CD4-positive, alpha-beta memory T cell (primary cell): ENCODE measurements at places on chromosomes 1 and 21.

DNA sequence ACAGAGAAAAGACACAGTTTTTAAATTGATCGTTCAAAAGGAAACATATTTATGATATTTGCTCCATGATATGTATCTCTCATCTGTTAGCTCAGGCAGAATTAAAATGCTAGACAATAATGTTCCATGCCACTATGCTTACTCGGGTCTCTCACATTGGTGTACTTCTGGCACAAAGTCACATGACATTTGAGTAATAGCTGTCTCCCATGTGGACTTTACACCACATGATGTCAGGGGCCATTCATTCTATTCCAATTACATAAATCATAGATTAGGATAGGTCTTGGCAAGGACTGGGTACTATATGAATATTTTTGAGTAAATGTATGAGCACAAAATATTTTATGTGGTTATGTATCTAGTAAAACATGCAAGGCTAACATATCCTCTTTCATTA is 648.4 kb downstream of the PLA2G4A start:
- no peak for DNase-seq

DNA sequence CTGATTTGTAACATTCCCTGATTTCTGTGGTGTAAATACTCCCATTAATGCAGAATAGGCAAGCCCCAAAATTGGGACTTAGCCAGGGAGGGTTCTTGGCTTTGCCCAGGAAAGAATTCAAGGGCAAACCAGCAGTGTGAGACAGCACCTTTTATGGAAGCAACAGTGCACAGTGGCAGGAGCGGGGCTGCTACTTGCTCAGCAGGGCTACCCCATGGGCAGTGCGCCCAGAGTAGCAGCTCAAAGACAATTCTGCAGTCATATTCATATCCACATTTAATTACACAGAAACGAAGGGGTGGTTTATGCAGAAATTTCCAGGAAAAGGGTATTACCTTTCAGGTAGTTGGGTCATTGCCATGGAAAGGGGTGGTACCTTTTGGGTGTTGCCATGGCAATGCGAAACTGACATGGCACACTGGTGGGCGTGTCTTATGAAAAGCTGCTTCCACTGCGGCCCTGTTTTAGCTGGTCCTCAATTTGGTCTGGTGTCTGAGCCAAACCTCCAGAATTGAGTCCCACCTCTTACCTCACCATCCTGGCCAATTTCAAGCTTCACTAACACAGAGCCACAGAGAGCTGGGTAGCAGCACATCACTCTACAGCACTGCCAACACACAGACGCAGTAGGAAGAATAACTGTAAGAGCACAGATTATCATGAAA is 35.9 kb downstream of the FHAD1 start:
- no peak for DNase-seq

DNA sequence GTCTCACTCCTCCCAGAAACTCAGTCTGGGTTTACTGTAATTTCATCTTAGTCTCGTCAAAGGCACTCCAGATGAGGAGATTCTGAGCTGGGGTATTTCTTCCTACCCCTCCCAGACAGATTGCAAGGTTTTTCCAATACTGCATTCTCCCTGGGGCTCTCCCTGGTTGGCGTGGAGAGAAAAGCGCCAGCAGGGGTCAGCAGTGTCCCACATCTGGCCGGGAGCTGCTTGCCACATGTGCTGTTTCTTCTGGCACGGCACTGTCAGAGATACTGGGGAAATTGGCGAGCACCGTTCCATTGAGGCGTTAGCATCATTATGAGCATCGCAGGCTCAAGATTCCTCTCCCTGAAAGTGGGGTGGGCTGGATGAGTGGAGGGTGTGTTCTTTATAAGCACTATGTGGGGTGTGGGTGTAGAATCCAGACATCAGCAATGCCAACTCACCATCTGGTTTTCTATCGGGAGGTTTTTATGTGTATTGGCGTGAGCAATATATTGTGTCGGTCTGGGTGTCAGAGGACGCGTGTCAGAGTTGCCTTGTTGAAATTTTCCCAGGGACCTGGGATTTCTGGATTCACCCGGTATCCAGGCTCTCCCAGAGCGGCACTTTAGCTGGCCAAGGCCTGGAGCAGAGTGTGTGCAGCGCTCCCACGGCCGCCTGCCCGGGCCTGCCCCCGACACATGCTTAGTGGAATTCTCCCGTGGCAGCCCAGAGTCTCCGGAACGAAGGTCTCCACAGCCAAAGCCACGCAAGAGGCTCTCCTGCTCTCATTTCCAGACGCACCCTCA is 8.0 kb upstream of the NAV1 start:
- no peak for DNase-seq

DNA sequence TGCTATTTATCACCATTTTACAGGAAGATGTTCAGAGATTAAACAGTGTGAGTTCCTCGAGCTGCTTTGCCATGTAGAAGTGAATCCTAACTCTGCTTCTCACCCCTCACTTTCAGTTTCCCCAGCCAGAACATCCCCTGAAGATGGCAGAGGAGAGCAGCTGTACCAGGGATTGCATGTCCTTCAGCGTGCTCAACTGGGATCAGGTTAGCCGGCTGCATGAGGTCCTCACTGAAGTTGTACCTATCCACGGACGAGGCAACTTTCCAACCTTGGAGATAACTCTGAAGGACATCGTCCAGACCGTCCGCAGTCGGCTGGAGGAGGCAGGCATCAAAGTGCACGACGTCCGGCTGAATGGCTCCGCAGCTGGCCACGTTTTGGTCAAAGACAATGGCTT is 16.9 kb downstream of the TENT5C start:
- no peak for DNase-seq

GRCh38 chr1:206143537-206144172 is 26.5 kb upstream of the AVPR1B start:
- DNase-seq = no peak

- no peak for DNase-seq
Measured at GRCh38 chr1:191675856-191676783, 482.1 kb upstream of the RGS18 start.

- DNase-seq = peak; percentile 11
Measured at GRCh38 chr1:58885998-58886397, 102.2 kb upstream of the JUN start.

GRCh38 chr1:27716262-27716895 is 9.4 kb upstream of the FAM76A start:
- DNase-seq = no peak

- DNase-seq = no peak
Measured at GRCh38 chr1:25847929-25848328, 11.3 kb downstream of the AUNIP start.

DNA sequence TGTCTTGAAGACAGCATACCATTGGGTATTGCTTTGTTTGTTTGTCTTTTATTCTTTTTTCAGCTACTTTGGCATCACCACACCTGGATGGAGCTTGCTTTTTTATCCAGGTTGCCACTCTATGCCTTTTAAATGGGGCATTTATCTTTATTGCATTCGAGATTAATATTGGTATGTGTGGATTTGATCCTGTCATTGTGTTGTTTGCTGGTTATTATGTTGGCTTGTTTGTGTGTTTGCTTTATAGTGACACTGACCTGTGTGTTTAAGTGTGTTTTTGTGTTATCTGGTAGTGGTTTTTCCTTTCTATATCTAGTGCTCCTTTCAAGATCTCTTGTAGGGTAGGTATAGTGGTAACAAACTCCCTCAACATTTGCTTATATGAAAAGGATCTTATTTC is 24.9 kb upstream of the KCNH1 start:
- DNase-seq = no peak

- no peak for DNase-seq
Measured at GRCh38 chr1:154910851-154911250, 25.7 kb downstream of the PMVK start.

DNA sequence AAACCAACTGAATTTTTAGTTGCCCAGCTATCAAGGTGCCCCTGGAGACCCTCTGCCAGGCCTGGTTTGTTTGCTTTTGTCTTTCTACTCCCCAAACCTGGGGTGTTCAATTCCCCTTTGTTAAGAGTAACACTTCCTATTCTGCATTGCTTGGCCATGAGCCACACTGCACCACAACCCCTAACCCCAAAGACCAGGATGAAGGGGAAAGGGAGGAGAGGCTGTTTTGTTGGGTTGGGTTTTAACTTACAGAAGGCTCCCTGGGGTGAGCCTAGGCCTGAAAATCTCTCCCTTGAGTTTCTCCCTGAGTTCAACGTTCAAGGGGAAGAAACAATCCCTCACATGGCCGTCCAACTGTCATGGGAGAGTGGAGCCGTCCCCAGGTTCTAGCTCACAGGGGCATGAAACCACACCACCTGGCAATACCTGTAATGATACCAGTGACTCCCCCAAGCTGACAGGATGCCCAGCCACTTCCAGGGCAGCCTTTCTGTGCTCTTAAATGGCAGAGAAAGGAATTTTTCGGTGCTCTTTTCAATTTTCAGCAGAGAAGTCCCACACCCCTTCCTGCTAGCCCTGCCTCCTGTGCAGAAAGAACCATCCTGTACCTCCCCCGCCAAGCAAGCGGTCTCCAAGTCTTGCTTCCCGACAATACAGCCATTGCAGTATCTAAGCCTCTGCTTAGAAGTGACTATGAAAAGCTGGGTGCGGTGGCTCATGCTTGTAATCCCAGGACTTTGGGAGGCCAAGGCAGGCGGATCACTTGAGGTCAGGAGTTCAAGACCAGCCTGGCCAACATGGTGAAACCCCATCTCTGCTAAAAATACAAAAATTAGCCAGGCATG is 14.9 kb downstream of the SLC45A3 start:
- no peak for DNase-seq

DNA sequence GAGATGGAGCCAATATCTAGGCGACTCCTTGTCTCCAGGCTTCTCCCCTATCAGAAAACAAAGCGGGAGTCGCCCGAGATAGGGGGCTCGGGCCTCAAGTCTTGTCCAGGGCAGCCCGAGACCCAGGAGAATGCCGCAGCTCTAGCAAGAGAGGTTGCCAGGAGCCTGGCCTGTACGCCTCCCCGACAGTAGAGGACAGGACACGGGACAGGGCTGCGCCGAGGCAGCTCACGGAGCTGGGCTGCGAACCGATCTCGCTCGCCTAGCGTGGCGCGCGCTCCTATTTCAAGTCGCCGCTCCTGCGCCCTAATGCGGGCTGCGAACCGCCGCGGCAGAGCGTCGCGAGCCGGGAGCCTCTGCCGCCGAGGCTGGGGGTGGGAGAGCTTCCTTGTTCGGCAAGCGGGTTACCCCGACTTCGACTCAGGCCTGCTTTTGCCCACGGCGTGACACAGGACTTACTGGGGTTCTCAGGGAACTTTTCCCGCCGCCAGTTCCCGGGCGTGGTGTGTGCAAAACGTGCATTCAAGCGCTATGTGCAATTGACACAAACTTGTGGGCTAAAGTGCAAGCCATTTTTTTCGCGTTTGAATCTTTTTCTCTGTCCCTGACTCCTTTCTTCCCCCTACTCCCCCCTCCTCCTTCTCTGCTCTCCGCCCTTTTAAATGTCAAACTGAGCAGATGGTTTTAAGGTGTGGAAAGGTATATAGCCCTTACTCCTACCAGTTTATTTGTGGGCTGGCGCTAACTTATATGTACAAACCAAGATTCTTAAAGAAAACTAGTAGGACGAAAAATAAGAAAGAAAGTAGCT is 2.4 kb upstream of the PROX1 start:
- no peak for DNase-seq

DNA sequence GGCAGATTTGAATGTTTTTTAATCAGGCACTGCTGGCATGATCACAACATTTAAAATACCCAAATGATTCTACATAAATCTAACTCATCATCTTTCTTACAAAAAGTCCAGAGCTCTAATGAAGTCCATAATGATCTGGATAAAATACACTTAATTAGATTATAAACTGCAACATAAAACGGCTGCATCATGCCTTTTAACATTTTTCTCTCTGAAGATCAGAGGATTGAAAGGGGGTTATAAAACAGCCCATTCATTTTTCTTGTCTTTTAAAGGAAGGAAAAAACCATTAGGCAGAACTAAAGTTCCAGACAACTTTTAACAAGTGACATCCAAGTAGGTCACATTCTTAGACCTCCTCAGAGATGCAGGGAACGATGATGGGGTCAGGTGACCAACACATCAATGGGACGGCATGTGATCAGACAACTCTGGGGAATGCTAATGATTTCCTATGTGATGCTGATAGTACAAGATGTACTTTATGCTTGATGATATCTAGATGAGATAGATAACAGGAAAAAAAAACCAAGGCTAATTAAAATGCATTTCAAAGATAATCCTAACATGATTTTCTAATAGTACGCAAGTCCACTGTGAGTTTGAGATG is 455.1 kb downstream of the SMYD3 start:
- DNase-seq = no peak

DNA sequence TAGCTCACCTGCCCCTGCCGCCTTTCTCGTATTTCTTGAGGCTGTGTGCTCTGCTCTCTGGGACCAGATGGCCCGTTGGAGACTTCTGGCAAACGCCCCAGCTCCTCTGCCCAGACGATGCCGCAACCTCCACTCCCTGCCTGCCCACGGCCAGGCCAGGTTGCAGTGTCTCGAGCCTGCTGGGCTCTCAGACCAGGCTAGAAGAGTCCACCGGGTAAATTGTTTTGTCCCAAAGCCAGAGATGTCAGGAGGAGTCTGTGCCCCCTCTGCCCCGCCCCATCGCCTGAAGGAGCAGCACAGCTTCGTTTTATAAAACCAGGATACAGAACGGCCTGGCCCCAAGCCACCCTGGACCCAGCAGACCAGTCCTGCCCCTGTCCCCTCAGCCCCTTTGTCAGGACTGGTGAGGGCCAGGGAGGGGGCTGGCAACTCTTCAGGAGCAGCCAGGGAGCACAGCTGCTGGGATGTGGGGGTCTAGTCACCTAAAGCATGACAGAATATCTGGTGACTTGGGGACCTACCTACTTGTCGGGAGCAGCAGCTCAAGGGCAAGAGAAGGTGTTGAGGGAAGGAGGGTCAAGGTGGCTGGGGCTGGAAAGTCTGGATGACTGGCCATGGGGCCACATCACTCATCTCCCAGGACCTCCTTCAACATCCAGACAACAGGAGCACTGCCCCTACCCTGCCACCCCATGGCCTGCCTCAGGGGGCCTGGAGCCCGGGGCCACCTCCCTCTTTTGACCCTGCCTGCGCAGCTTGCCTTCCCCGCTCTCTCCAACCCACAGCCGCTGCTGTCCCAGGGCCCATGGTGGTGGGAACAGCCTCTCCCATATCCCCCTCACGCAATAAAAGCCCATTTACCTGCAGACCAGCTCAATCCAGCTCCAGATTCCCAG is 33.9 kb upstream of the LBR start:
- no peak for DNase-seq

- no peak for DNase-seq
Measured at GRCh38 chr1:93093332-93094006, 14.4 kb downstream of the MTF2 start.

DNA sequence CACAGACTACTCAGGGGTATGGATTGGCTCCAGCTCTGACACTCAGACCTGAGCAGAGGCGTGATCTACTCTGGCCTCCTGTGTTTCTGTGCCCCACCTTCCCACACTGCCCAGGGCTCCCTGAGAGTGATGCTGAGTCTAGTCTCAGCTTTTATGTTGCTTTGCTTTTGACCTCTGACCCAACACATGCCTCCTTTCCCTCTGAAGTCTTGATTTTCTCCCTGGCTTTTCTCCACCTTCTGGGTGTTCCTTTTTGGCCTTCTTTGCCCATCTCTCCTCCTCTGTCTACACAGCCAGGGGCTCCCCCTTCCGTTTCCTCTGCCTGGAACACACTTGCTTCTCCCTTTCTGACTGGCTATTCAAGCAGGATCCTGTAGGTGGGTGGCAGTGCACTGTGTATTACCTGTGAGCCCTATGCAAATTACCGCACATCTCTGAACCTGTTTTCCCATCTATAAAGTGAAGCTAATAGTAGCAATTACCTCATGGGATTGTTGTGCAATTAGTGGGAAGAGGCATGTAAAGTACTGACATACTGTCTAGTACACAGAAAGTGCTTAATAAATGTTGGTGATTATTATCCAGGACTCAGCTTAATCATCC is 13.7 kb upstream of the MEX3A start:
- no peak for DNase-seq

- DNase-seq = no peak
Measured at GRCh38 chr1:95257758-95258157, 23.7 kb downstream of the RWDD3 start.
